Activated CD8-positive, alpha-beta memory T cell treated with anti-CD3 and anti-CD28 coated beads for 1 hour (primary cell): ENCODE measurements at places on chromosomes 7 and 10.

GRCh38 chr10:80448209-80448942 is 5.7 kb upstream of the TSPAN14 start:
- DNase-seq = no peak

DNA sequence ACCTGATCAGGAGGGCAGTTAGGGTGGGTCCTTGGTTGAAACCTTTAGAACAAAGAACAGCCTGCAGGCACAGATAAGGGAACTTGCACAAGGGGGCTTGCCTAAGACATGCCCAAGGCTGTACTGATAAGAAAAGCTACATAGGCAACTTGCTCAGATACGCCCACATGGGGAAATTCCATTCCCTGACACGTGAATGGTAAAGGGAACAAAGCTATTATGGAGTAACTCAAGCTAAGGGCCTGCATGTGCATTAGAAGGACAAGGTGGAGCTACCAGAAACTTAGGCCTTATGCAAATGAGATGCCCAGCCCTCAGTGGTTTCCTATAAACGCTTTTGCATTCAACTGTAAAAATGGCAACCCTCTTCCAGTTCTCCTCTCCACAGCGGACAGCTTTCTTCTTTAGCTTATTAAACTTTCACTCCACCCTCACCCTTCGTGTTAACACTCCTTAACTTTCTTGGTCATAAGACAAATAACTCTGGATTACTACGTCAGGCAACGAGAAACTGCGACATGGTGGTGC is 1192.1 kb upstream of the CELF2 start:
- no peak for DNase-seq

- DNase-seq = no peak
Measured at GRCh38 chr10:104303594-104304355, 34.5 kb downstream of the ITPRIP start.

DNA sequence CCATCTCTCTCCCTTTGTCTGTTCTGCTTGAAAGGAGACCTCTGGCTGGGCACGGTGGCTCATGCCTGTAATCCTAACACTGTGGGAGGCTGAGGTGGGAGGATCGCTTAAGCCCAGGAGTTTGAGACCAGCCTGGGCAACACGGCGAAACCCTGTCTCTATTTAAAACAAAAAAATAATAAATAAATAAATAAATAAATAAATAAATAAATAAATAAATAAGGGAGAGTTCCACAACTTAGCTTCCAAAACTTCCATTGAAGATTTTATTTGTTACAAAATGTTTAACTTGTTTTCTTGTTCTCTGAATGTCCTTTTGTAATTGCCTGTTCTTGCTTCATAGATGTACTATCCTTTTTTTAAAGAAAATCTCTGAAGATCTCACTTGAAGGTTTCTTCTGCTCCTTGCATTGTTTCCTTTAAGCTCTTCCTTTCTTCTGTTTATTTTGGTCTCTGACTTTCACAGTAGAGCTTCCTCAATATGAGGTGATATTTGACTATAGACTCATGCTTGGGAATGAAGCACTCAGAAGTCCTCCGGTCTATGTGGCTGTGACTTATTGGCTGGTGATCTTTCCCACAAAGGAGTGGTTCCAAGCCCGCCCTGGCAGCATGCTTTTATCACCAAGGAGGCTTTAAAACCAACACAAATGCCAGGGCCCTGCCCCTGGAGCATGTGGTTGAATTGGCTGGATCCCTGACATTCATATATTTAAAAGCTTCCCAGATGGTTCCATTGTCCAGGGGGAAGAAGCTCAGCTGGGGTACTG is 18.1 kb upstream of the NPTX2 start:
- DNase-seq = no peak

- no peak for DNase-seq
Measured at GRCh38 chr7:150938566-150938965, 39.6 kb downstream of the KCNH2 start.

DNA sequence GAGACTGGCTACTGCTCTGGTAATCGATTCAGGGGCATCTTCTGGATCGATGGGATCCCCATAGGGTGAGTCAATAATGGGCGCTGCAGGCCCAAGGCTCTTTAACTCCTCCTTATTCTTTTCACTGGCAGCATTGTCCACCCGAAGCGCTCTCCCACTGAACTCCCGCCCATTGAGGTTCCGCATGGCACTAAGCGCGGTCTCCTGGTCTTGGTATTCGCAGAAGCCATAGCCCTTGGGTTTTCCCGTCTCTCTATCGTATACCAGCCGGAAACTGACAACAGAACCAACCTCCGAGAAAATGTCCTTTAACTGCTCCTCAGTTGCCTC is 285 bp downstream of the CSTF2T start:
- DNase-seq = no peak

DNA sequence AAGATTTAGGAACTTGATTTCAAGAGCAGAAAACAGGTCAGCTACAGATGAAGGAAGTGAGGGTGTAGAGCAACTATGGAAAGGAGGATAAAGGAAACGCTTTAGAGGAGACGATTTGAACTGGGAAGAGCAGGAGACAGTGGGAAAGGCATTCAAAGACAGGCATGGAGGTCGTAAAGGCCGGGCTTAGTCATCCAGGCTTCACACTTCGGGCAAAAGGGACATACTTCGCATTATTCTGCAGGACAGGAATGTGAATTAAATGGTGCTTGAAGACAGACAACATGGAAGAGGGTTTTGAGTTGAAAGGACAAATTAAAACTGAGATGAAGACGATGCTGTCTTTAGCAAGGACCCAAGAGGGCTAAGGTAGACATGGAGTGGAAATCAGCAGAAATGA is 8.1 kb downstream of the FAM171A1 start:
- no peak for DNase-seq

GRCh38 chr7:133331861-133332260 is 79.0 kb downstream of the EXOC4 start:
- no peak for DNase-seq

- no peak for DNase-seq
Measured at GRCh38 chr10:55233505-55233904, 432.5 kb upstream of the PCDH15 start.

DNA sequence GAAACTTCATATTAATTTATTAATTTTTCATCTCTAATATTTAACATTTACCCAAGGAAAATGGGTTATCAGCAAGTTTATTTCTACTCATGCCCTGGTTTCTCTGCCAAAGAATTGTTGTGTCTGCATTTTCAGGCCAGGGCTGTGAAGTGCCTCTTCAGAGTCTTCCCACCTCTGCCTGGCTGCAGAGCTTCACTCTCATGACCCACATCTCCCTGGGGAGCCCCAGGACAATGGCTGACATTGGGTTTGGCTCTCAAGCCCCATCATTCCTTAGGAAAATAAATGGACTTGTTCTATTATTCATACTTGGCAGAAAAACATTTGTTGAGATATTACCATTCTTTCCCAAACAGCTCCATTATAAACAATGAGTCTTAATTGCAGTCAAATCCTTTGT is 30.3 kb downstream of the CACNA2D1 start:
- no peak for DNase-seq
